ENCODE measurements at places on chromosomes 7 and 10.

GRCh38 chr10:80949785-80950184 lies 412.1 kb downstream of the SH2D4B start:
- DNase-seq = no peak

DNA sequence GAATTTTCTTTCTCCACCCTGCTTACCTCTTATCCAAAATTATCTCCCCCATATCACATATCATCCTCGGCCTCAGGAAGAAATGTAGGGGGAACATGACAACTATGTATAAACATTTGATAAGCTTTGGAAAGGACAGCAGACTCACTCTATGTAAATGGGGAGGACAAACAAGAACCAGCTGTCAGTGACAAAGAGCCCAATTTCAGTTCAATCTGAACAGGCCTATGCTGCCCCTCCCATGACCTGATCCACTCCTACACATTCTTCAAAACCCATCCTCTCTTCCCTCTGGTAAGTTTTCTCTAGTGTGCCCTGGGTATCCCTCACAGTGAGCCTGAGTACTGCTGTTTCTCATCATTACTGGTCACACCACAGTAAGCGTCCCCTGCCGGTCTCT lies 20.8 kb downstream of the FZD9 start:
- DNase-seq = no peak

DNA sequence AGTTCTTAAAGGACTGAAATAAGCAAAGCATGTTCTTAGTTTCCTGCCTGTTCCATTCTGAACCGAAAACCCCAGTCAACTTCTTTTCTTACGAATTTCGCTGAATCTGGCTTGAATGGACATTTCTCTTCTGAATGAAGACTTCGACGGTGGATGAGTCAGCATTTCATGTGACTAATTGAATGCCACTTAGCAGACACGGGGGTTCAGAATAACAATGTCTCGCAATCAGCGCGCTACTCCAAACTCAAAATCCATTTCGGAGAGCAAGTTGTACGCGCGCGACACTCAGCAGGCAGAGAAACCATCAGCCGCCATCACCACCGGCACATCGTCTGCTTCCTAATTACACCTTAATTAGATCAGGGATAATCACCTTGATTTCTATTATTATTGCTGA lies 239.0 kb upstream of the KLF6 start:
- no peak for DNase-seq

DNA sequence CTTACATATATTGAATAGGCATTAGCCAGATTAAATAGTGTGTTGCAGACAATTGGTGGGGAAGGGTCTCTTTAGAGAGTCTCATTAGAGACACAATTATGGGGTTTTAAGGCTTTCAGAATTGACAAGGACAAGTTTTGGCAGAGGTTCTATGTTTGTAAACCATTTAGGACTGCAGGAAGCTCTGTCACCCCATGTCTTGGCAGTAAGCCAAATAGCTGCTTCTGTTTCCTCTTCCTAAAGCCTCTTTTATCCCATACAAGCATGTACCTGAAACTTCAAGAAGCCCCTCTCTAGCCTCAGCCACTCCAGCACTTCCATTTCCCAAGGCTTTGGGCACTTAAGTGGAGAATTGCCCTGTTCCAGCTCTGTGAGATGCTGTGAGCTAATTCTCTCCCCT lies 21.8 kb upstream of the LRRC4 start:
- DNase-seq = no peak

- no peak for DNase-seq
Observed at GRCh38 chr10:1543596-1543995, 193.7 kb downstream of the ADARB2 start.

- no peak for DNase-seq
Observed at GRCh38 chr7:98287486-98287959, 6.0 kb downstream of the BRI3 start.

GRCh38 chr10:14240253-14241189 lies 90.2 kb downstream of the FRMD4A start:
- DNase-seq = no peak

DNA sequence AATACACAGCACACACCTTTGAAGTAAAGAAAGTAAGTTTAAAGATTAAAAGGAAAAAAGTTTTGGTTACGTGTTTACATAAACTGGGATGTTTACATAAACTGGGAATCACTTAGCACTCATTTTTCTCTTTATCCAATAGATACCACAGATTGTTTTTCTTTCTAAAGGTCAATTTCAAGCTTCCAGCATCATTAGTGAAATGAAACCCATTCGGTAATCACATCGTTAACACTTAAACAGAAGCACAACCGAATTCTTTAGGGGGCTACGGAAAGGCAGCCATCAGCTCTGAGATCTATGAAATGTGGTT lies 1.1 kb downstream of the ODAD2 start:
- DNase-seq = no peak

DNA sequence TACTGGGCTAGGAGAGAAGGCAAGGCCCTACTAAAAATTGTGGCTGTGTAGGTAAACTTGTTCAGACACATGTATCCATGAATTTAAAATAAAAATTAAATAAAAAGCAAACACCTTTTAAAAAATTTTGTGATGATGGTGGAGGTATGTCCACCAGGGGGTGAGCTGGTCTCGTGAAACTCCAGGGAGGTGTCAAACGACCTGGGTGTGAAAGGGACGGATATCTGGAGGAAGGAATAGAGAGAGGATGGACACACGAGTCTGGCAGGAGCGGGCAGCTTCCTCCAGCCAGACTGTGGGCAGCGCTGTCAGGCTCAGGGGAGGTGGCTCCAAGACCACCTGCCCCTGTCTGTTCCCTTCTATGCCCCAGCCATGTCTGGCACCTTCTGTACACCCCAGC lies 34.8 kb upstream of the DMBT1 start:
- no peak for DNase-seq

- DNase-seq = no peak
Observed at GRCh38 chr10:62627983-62628382, 176.5 kb upstream of the ADO start.

All from occipital lobe (tissue), 3 donors.